ENCODE measurements at places on chromosomes 16 and 17. TPM values are rescaled to one million over a fixed set of nuclear protein-coding genes. Genes with fewer than 3 reads are reported as not detected.

Gene TMED6
- 0.95 TPM for total RNA-seq

DNA sequence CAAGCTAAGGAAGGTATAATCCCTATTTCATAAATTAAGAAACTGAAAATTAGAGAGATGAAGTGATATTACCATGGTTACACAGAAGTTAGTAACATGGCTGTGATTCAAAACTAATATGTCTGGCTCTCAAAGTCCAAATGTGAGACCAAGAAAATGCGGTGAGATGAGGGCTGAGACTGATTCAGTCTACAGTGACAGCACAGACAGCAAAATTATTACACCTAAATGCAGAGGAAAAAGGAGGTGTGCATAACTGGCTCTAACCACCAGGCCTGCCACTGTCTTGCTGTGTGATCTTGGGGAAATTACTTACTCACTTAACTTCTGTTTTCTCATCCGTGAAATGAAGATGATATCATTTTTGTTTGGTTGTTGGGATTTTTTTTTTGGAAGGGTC lies 270.0 kb upstream of the SOX9 start:
- DNase-seq, result no peak

GRCh38 chr17:70563281-70563820 lies 394.0 kb downstream of the KCNJ2 start:
- DNase-seq, result peak; percentile 83

Gene MYH8
- total RNA-seq, result 0.03 TPM

Gene FNDC8
- total RNA-seq, result not detected

DNA sequence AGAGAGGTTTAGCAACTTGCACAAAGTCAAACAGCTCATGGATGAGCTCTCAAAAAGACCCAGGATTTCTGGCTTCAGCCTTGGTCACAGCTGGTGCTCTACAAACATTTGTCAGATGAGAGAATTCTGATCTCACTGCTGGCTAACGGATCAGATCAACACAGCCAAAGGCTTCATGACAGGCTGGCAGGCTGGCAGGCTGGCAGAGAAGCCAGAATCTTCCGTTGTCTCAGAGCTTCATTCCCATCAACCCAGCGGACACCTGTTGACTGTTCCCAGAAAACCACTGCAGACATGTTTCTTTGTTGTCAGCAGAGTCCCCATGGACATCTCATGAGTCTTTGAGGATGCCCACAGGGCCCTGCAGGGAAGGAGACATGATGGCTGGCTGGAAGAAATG lies 303.8 kb upstream of the ASIC2 start:
- no peak for DNase-seq

- DNase-seq, result no peak
Measured at GRCh38 chr16:20829536-20829935, 23.2 kb downstream of the REXO5 start.

Gene PSME3
- 46.4 TPM for total RNA-seq

Gene ABCA3
- 607 TPM for total RNA-seq

DNA sequence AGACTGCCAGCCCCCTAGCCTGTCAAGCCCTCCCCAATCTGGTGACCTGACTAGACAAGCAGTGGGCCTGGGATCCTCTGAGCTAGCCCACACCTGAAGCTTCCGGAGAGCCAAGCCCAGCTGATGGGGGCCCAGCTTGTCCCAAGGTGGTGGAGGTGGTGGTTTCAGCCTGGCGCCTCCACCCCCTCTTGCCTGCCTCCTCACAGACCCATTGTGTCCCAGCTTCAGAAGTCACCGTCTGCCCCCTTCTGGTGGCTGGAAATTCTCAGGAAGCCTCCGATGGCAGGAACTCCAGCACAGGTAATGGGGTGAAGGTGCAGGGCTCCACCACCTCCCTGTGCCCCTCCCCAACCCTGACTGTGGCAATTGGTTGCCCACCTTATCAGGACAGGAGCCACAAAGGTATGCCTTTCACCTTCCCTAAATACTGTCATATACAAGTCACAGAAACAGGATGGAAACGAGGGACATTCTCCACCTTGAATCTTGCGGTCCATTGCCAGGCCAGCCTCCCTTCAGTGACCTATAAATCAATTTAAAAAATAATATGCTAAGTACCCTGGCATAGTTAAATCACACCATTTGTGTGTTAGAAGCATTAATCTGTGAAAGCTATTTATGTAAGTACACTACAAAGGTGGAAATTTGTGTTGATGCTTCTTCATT lies 66.0 kb upstream of the ZNF423 start:
- DNase-seq, result peak; percentile 79

Gene CPHXL2
- not detected for total RNA-seq

DNA sequence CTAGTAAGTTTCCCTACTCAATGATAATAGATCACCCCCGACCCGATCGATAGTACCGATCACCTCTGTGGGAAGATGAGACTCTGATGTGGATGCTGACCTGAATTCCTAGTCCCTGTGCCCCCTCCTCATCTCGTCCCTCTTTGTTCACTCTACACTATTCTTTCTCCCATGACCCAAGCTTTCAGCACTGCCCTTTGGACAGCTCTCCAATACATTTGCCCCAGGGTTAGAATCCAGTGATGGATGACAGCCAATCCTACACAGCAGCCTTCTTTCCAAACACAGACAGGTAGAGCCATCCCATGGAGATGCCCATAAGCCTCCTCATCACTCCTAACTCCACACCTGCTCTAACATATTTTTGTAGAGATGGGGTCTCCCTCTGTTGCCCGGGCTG lies 141.1 kb downstream of the GSG1L start:
- no peak for DNase-seq

DNA sequence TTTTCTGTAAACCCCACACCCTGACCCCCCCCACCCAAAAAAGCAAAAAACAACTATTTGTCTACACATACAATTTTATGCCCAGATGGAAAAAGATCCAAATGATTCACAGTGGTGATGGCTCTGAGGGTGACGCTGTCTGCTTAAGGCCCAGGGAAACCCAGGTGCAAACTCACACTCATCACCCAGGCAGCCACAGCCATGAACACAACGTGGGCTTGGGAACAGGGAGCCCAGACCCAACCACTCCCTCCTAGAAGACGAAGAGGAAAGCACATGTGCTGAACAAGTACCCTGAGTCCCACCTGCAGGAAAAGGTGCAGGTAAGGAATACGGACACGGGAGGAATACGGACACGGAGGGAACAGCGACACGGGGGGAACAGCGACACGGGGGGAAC lies 5.4 kb downstream of the HBQ1 start:
- no peak for DNase-seq

- no peak for DNase-seq
Measured at GRCh38 chr17:32261417-32261736, 4.3 kb upstream of the RHBDL3 start.

DNA sequence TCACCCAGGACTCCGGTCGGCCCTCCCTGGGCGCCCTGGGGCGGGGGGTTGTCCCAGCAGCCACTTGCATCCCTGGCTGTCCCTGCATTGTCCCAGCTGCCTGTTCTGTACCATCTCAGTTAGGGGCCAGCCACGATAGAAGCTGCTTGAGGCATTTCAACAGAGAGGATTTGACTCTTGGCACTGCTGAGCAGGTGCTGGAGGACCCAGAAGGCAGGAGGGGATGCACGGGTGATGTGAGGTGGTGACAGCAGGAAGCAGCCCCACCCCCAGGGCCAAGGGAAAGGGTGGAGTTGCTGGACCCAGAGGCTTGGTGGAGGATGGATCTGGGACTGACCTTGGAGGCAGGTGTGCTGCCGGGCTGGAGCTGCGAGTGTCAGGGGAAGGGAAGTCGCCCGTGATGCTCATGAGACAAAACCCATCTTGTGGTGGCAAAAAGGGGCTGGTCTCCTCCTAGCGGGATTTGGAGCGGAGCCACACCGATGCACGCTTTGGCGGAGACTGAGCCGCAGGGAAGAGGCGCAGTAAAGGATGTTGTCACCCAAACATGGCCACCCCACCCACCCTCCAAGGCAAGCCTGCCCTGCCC lies 188.0 kb upstream of the GSE1 start:
- no peak for DNase-seq

Gene C1QL1
- 0.21 TPM for total RNA-seq

Gene ARL5C
- not detected for total RNA-seq

DNA sequence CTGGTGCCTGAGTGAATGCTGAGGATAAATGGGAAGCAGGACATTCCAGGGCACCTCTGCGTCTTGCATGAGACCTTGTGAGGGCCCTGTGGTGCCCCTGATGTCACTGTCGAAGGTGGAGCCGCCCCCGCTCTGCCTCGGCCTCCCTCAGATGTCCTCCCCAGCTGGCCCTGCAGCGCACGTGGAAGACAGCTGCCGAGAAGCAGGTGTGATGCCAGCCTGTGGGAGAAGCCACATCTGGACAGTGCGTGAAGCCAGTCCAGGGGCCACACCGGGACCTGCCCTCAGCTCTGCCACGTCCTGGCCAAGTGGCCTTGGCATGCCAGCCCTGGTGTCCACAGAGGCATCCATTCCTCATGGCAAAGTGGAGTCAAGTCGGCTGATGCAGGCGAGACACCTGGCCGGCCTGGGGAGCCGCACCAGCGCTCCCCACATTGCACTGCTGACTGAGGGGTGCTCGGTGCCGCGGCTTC lies 21.6 kb upstream of the METRNL start:
- no peak for DNase-seq

GRCh38 chr16:67190448-67191399 lies 788 bp upstream of the EXOC3L1 start:
- no peak for DNase-seq

DNA sequence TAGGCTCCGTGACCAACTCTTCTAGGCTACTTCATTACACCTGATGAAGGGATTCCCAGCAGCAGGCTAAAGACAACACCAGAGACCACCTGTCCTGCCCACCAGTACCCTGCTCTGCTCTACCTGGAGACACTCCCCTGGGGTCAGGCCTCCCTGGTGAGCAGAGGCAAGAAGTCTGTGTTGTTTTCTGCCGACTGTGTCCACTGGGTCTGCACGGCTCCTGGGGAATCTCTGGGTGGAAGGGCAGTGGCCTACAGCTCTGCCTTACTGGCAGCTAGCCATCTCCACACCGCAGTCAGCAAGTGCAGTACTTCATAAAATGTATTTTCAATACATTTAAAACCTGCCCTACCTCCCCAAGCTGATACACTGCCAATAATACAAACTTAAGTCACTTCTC lies 6.8 kb downstream of the RSL1D1 start:
- DNase-seq, result no peak

- no peak for DNase-seq
Measured at GRCh38 chr17:32955155-32955554, 27.2 kb downstream of the TMEM98 start.

GRCh38 chr17:57809879-57810278 lies 40.0 kb downstream of the MRPS23 start:
- no peak for DNase-seq

- DNase-seq, result peak; percentile 47
Measured at GRCh38 chr16:67666032-67666551, 458 bp downstream of the ENKD1 start.

- DNase-seq, result no peak
Measured at GRCh38 chr16:75012380-75013081, 13.7 kb downstream of the ZNRF1 start.

GRCh38 chr16:89256651-89257254 lies 39.2 kb downstream of the ZNF778 start:
- DNase-seq, result peak; percentile 65

Measured in lung (tissue), 17 donors.